ENCODE measurements at places on chromosomes 13 and 19.

GRCh38 chr19:35894342-35894741 is 6.0 kb downstream of the NFKBID start:
- DNase-seq, result no peak

- DNase-seq, result no peak
These were observed 455.7 kb downstream of the FGF9 start for GRCh38 chr13:22126433-22127021.

DNA sequence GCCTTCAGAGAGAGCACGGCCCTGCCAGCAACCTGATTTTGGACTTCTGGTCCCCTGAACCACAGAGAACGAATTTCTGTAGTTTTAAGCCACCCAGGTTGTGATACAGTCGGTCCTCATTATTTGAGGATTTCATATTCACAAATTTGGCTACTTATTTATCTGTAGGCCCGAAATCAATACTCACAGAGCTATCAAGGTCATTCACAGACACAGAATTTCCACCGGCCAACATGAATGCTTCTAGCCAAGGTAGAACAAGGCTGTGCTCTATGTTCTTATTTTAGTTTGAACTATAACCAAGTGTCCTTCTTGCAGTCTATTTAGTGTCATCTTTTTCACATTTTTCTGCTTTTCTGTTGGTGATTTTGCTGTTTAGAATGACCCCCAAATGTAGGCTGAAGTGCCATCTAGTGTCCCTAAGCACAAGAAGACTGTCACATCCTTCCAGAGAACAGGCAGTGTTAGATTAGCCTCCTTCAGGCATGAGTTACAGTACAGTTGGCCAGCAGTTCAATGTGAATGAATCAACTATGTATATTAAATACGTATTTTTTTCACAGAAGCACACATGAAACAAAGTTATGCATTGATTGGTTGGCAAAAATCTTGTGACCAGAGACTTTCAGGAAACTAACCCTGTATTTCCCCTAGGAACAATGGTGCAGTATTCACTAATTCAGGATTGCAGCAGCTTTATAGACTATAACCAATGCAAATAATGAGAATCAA is 63.5 kb downstream of the C13orf42 start:
- DNase-seq, result no peak

GRCh38 chr19:31342926-31343325 is 6.3 kb downstream of the TSHZ3 start:
- no peak for DNase-seq

- peak; percentile 77 for DNase-seq
These were observed 140.9 kb downstream of the NDFIP2 start for GRCh38 chr13:79621902-79622301.
